ENCODE measurements at places on chromosomes 3 and 15.

- no peak for DNase-seq
Observed at GRCh38 chr3:188720636-188721035, 451.1 kb upstream of the TPRG1 start.

- no peak for DNase-seq
Observed at GRCh38 chr3:64588380-64588779, 99.4 kb downstream of the ADAMTS9 start.

DNA sequence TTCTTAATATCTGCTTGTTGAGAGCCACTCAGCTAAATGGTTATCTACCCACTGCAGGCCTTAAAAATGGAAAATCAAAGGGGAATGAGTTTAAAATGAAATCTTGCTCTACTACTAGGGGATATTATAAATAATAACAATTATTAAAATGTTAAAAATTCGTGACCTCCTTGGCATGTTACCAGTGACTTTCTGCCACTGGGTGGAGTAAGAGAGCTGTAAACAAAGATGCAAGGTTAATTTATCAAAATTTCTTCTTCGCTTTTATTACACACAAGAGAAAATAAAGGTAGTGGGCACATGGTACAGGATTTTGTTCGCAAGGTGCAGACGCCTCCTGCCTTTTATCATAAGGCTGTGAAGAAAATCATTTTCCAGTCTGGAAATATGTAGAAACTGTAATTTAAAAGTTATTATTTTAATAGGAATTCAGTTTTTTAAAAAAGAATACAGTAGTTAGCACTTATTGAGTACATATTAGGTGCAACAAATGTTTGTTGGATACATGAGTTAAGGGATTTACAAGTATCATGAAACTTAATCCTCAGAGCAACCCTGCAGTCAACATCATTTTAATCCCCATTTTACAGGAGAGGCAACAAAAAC is 272.6 kb downstream of the SUCLG2 start:
- DNase-seq = no peak

- no peak for DNase-seq
Observed at GRCh38 chr3:152335273-152335672, 66.5 kb downstream of the MBNL1 start.

- DNase-seq = no peak
Observed at GRCh38 chr3:18812316-18812715, 336.0 kb upstream of the KCNH8 start.

- no peak for DNase-seq
Observed at GRCh38 chr3:105686278-105686897, 182.4 kb downstream of the CBLB start.

GRCh38 chr15:27725731-27726130 is 373.4 kb downstream of the OCA2 start:
- no peak for DNase-seq

DNA sequence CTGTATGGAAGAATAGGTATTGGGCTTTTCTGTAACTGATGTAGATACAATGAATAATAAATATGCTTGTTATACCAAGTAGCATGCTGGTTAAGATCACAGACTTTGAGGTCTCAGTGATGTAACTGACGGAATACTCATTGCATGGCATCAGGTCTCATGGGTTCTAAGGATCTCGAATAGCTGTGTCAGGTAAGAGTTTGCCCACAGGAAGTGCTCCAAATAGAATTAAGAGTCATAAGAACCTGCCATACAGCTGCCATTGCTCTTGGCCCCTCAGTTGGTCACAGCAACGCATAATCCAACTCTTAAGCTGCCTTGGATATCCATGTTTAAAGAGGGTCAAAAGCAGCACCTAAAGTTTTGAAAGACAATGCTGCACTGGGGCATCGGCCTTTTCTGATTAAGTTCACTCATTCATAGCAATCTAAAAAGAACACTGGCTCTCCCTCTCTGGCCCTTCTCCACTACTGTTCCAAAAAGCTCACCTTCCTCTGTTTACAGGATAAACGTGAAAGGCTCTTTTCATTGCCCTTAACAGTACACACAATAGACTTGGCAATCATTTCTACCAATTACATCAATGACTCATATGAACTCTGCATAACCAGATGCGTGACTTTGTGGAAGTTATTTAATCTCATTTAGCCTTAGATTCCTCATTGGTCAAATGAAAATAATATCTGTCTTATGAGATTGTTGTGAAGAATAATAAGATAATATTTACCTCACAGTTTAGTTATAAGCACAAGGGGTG is 74.6 kb downstream of the ZBTB20 start:
- DNase-seq = no peak

DNA sequence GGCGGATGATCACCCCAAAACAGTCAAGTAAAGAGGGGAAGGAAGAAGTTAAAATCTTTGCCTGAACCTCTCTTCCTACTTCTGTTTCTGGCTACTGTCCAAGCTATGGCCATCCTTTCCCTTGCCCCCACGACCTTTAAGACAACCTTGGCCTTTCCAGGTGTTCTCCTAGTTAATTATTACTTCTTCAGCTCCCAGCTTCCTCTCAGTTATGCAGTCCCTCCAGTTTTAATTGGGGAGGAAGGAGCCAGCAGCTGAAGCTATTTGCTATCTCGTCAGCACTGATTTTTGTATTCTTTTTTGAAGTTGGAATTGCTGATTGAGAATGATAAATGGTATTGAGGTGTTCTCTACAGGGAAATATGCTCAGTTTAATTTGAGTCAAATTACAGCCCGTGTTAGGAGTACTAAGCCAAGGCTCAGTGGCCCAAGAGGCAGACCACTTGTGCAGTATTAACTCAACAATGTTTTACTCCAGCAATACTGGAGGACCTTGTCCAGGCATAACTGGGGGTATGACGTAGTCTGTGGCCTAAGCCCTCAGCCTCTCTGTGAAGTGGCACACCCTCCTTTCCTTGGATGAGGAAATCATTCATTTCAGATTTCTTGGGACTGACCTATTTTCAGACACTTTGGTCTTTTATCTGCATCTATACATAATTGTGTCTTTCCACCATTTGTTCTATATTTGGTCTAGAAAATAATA is 336.9 kb downstream of the SLC9A9 start:
- no peak for DNase-seq

DNA sequence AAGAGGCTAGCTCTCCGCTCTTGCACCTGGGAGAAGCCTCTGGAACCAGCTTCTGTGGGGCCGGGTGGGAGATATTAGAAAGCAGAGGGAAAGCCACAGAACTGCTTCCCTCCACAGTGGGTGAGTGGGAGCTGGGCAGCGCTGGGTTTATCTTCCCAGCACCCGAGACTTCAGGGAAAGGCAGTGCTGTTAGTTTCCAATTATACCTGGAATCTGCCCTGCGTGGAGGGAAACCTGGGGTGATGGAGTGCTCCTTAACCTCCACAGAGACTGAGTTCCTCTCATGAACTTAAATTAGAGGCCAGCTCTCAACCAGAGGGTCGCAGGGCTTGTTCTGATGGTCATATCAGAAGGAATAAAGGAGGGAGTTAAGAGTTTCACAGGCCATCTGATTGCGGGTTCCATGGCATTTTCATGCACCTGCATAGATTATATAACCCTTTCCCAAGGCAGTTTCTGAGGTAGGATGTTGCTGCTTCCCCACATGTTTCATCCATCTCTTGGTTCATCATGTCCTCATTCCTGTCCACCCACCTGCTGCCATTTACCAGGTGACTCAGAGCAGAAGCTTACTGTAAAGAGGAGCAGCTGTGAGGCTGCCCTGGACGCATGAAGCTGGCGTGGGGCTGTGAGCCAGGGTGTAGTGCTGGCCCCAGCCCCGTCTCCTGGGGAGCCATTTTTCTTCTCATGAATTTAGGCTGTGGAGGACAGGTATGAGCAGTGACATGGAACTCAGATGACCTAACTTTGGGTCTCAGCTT is 42.5 kb downstream of the CA12 start:
- no peak for DNase-seq

DNA sequence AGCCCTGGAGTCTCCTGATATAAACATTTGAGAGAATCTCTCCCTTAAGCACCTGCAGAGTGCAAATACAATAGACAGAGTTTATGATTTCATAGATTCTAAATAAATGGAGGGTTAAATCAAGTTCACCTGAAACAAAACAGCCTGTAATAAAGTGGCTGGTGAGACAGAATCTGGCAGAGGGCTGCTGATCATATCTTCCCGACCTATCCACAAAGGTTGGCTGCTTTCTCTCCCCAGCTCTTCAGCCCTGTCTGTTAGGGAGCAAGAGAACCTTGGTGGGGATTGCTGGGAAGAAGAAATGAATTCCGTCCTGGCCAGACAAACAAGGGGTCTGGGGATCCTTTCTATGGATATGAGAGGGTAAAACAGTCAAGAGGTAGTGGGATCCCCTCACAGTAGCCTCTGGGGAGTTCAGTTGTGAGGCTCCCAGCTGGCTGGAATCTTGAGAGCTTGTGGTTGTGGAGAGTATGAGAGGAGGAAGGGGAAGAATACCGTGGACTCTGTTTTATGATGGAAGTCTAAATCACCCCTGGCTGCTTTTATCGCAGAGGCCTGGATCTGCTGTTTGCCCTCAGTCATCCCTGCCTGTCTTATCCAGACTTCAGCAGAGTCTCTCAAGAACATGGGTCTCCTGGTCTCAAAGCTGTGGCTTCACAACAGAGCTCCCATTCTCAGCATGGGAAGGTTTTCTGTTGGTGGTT is 451.3 kb downstream of the NTRK3 start:
- no peak for DNase-seq

DNA sequence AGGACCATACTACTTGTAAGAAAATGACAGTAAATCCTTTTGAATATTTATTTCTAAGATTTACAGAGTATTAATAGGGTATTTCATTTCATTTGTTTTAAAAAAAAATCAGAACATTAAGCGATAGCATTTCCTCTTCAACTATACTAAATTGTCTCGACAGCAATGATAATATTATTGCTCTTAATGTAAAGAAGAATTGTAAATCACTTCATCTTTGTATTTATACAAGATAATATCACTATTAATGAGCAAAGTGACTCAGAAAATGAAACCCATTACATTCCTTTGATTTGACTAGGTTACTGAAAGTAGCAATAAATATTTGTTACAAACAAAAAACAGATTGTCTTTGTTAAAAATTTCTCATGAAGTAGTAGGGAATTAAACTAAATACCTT is 131.1 kb upstream of the CNTN4 start:
- DNase-seq = no peak

DNA sequence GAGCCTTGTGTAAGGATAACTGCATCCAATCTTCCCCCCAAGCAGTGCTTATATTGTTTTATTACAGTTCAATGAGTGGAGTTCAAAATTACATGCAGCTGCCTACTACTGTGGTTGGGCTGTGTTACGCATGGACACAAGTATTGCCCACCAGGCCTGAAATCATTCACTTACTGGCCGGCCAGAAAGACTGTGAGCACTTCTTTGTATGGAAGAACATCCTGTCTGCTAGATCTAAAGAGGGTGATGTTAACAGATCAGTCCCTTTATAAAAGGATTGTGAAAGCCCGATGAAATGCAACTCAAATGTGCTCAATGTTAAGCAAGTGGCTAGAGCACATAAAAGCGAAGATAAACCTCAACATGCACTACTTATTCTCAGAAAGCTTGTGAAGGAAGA is 132.5 kb downstream of the FOXP1 start:
- DNase-seq = no peak

- no peak for DNase-seq
Observed at GRCh38 chr3:70137366-70137765, 137.8 kb downstream of the SAMMSON start.

DNA sequence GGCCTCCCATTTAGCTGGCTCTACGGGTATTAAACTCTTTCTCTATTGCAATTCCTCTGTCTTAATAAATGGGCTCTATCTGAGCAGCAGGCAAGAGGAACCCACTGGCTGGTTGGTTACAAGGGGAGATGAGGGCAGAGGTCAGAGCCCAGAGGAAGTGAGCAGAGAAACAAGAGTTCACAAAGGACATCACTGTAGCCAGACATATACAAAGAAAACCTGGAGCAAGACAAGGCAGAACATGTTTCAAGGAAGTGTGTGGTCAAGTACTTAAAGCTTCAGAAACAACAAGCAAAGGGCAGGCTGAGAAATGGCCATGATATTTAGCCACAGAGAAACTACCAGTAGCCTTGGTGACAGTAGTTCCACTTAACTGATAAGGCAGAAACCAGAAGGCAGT is 24.3 kb downstream of the SUSD5 start:
- DNase-seq = no peak

DNA sequence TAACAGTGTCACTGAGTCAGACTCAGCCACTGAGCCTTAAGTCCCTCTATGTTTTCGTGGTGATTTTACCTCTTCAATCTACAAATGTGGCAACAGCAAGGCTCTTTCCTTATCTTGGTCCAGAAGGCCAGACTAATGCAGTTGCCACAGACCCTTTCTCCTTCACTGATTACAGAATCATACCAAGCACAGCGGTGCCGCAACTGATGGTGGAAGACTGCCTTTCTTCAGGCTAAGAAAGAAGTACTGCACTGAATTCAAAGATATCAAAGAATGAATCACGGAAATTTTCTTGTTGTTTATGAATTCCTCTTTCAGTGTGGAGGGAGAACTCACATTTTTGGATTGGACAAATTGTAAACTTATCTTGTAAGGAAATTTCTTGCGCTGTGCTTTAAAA is 18.6 kb downstream of the DCP1A start:
- DNase-seq = no peak

DNA sequence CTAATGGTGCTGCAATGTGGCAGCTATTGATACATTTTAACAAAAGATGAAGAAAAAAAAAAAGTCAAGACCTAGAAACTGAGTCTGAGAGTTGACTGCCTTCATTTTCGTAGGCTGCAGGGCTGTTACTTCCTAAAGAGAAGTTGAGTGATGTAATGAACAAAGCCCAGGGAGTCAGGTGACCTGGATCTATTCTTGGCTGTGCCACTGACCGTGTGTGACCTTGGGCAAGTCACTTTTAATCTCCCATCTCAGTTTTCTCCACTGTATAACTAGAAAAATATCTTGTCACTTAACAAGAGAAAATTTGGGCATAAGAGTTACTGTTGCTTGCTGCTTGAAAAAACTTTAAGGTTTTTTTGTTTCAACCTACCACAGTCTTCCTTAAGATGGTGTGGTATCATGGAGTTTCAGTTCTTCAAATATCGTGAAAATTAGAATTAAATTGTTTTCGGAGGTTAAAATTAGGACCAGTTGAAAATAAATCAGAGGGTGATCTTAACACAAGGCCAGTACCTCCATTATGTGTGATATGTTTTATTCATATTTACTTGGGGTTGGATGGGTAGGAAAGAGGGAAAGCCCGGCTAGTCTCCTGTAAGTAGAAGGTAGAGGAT is 5.8 kb downstream of the FMN1 start:
- DNase-seq = no peak
